Stimulated activated CD8-positive, alpha-beta memory T cell treated with anti-CD3 and anti-CD28 coated beads, Interleukin-15, amount 100 ng/mL, for 4 hours (primary cell): ENCODE measurements at places on chromosomes 3 and 15.

DNA sequence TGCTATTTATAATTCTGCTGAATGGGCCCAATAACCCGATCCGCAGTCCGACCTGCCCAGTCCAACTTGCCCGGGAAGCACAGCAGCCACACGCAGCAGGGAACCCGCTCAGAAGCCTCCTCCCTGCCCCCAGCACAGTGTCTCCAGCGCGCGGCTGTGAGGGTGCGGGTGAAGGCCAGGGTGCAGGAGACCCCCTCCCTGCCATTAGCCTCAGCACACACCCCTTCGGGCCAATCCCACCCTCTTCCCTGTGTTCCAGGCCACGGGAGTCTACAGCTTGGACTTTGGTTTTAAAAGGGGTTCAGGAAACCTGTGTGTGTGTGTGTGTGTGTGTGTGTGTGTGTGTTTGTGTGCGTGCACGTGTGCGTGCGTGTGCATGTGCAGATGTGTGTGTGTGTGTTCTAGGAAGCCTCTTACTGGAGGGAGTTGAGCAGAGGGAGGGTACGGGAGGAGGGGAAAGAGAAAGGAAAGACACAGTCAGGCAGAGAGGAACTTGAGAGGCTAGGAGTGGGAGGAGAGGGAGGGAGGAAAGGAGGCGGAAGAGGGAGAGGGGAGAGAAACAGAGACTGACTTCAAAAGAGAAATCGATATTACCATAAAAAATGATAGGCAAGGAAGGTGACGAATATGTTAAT, 34.2 kb downstream of the ATP2B2 start:
- DNase-seq: no peak

- DNase-seq: no peak
These were observed 33.6 kb downstream of the ZNF280D start for GRCh38 chr15:56699743-56700142.

GRCh38 chr15:32869776-32870175, 152.0 kb downstream of the GREM1 start:
- no peak for DNase-seq

DNA sequence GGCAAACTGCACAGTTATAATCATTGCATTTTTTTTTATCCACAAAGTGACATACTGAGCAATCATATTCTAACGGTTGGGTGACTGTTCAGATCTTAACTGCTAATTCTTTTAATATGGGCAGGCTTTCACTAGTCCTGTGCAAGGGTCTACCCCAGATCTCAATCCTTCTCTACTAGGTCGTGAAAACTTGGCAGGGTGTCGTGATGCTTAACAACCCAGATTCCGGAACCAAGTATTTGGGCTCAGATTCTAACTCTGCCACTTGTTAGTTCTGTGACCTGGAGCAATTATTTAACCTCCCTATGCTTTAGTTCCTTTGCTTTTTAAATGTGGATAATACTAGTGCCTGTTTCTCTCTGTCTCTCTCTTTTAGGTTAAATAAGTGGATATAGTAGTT, 16.4 kb upstream of the ALDH1A2 start:
- DNase-seq: no peak

DNA sequence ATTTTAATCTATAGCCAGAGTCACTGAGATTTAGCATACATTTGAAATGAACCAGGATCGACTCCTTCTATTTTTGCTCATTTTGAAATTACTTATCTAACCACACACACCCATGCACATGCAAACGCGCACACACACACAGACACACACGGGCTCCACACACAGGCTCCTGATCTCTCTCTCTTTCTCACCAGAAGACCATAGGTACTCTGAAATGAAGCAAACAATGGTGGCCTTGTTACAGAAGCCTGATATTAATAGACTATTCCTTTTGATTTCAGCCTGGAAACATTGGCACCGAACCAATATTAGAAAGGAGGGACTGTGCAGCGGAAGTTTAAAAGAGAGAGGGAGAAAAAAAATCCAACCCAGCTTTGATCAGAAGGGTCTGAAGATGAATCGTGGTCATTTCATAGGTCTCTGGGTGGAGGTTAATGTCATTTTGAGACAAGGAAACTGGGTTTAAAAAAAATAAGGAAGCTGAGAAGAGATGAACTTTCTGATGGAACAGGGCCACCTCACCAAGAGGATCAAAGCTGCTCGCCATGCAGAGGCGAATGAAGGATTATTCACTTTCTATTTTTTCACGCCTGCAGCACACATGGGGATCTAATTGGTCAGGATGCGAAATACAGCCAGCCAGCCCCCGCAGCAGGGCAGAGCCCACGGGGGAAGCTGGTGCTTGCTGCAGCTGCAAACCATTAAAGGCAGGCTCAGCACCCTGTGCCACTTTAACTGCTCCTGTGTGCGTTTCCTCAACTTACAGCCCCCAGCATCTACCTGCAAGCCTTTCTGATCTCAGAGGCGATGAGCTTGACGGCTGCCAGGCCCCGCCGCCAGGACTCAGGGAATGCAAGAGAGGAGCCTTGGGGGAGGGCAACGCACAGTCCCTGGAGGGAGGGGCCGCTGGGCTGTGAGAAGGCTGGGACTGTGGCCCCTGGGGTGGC, 88.8 kb downstream of the HES1 start:
- DNase-seq: no peak

GRCh38 chr3:177066068-177066467, 131.2 kb downstream of the TBL1XR1 start:
- DNase-seq: no peak

DNA sequence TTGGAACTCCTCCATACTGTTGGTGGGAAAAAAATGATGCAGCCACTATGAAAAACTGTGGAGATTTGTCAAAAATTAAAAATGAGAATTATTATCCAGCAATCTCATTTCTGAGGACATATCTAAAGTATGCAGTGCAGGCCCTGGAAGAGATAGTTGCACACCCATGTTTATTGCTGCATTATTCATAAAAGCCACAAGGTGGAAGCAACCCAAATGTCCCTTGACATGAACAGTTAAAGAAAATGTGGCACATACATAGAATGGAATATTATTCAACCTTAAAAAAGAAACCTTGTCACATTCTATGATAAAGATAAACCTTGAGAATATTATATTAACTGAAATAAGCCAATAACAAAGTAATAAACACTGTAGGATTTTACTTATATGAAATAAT, 80.9 kb upstream of the ARHGEF26 start:
- DNase-seq: no peak

DNA sequence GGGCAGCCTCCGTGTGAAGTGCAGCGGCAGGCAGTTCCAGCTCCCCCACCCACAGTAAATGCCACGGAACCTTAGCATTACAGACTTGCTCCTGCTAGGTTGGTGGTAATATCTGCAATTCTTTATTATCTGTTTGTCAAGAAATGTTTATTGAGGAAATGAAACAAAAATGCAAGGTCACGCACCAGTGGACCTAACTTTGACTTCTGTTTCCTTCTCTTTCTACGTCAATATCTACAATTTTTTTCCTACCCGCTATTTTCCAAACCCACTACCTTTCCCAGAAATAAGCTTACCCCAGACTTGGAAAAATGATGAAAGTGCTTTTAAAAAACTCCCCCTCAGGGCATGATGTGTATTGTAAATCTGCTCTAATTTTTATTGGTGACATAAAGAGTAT, 18.9 kb downstream of the ILDR1 start:
- no peak for DNase-seq

DNA sequence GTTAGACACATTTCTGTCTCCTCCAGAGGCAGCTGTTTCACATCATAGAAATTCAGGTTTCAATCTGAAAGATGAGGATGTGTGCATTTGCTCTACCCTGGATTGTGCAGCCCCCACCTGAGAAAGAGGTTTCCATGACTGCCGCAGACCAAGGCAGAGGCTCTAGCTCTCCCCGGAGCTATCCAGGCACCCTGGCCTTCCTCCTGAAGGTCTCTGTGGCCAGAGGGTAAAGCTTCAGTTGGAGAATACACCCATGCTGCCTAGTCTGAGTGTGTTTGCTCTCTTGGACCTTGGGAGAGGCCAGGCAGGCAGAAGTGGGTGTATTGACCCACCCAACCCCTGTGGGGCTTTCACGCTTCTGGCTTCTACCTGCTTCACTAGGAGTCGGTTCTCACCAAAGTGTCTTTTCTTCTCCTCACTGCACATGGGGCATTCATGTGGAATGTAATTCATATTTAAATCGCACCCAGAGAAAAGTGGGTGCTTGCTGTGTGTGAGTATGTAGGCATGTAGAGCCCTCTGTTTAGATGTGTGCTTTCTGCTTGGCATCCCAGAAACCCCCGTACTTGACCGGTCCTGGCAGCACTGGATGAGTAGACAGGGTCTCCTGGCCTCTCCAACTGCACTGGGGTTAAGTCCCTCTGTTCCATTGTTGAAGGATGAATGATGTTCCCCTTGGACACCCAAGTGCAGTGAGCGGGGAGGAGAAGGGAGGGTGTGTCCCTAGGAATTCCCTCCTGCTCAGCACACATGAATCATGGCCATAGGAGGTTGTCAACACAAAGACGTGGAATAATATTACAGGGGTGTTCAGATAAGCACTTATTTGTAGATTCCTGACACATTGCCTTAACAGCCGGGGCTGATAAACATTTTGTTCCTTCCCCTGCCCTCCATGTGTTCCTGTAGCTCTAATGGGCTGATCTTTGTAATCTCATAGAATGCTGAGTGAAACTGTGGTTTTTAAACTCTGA, 20.3 kb upstream of the RAB6B start:
- DNase-seq: no peak

DNA sequence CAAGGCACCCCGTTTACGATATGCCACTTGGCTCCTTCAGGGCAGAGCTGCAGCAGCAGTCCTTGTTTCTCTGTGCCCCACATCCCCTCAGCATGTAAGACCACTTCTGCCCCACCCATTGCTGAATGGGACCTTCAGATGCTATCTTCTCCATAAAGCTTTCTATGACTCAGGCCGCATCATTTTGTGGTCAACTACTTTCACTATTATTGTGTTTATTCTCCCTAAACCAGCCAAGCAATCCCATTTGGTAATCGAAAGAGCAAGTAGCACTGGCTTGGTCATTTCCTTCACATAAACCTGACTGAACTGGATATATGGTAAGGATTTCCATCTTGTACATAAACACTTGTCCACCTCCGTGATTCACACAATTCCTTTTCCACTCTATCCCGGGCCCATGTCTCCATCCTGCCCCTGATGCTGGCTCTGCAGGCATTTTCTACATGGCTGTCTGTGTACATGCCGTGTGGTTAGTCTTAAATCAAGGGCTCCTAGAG, 25.7 kb downstream of the LIPC start:
- no peak for DNase-seq

DNA sequence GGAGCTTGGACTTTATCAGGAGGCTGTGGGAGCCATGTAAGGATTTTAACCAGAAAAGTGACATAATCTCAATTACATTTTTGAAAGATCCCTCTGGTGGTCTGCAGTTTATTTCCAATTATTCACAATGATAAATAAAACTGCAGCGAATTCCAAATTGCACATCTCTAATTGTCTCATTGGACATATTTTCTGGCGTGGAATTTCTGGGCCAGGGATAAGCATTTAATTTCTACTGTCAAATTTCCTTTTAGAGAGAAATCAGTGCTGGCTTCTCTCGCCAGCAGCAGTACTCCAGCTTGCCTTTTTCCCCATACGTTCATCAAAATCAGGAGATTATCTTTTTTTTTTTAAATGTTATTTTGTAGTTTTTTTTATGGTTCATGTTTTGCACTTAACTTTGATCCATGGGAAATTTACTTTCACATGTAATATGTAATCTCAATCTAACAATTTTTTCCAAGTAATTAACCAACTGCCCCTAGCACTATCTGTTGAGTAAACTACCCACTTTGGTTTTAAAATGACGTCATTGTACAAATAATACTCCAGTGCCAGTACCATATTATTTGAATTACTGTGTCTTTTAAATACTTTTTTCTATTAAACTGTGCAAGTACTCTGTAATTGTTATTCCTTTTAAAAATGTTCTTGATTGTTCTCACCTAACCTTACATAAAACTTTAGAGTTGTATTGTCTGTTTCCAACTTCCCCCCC, 251.8 kb downstream of the ADAMTSL3 start:
- no peak for DNase-seq

- DNase-seq: no peak
These were observed 62.1 kb upstream of the CRBN start for GRCh38 chr3:3241596-3241995.

GRCh38 chr3:66604481-66604880, 103.7 kb upstream of the LRIG1 start:
- no peak for DNase-seq

GRCh38 chr3:197256836-197257444, 41.5 kb downstream of the DLG1 start:
- DNase-seq: no peak

DNA sequence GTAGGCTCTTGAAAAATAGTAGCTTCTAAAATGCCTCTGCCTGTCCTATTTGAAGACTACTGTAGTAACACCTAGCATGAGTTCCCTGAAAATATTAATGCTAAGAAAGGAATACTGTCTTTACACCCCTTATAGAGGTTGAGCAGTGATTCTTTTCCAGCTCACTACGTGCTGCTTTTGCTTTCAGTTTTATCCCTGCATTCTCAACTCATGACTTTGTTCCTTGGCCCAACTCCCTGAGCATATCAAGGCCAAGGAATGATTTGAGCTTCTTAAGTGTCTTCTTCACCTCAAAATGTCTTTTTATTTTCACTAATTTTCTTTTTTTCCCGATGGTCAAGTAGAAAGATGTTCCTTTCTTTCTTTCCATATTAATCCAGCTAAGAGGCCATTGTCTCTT, 16.5 kb upstream of the P2RY13 start:
- no peak for DNase-seq

- no peak for DNase-seq
These were observed 7.4 kb upstream of the CCDC33 start for GRCh38 chr15:74228723-74229081.

- no peak for DNase-seq
These were observed 4.5 kb downstream of the ESYT3 start for GRCh38 chr3:138438896-138439295.

DNA sequence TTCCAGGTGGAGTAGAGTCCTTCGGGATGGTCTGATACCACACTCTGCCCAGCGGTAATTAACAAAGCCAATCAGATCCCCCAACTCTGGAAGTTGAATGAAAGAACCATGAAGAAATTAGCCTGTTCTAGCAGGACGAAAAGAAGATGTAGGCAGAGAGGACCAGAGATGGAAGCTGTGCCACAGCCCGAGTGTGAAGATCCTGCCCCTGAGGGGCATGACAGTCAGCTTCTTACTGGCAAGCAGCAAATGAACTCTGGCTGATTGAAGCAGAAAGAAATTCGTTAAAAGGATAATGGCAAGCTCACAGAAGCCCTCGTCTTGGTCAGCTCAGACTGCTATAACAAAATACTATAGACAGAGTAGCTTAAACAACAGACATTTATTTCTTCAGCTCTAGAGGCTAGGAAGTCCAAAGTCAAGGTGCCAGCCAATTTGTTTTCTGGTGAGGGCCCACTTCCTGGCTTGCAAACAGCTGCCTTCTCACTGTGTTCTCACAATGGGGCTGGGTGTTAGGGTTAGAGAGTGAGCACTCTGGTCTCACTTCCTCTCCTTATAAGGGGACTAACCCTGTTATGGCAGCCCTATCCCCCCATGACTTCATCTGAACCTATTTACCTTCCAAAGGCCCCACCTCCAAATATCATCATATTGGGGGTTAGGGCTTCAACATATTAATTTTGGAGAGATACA, 307.1 kb downstream of the VPS13C start:
- DNase-seq: no peak
